ENCODE measurements at places on chromosomes 2 and 18. TPM values are rescaled to one million over a fixed set of nuclear protein-coding genes. Genes with fewer than 3 reads are reported as not detected.
A peak's percentile ranks its signal among the peaks of the same experiment; 100 is the strongest.

FNDC4 gene
- total RNA-seq, result 7.3 TPM

SLC39A10 gene
- 46.7 TPM for total RNA-seq

DSG1 gene
- not detected for total RNA-seq

GKN2 gene
- 0.25 TPM for total RNA-seq

MYO1B gene
- 44.3 TPM for total RNA-seq

RFTN2 gene
- total RNA-seq, result 22.7 TPM

SIX3 gene
- total RNA-seq, result not detected

SERPINB8 gene
- 21.5 TPM for total RNA-seq

RPRM gene
- total RNA-seq, result 63.1 TPM

ABI2 gene
- 57.0 TPM for total RNA-seq

CD302 gene
- total RNA-seq, result 1.1 TPM

CREG2 gene
- 7.5 TPM for total RNA-seq

CTAGE1 gene
- total RNA-seq, result not detected

PLCD4 gene
- total RNA-seq, result 2.9 TPM

HOXD3 gene
- 19.5 TPM for total RNA-seq

MDH1B gene
- total RNA-seq, result 5.2 TPM

PFN4 gene
- total RNA-seq, result 3.0 TPM

DNA sequence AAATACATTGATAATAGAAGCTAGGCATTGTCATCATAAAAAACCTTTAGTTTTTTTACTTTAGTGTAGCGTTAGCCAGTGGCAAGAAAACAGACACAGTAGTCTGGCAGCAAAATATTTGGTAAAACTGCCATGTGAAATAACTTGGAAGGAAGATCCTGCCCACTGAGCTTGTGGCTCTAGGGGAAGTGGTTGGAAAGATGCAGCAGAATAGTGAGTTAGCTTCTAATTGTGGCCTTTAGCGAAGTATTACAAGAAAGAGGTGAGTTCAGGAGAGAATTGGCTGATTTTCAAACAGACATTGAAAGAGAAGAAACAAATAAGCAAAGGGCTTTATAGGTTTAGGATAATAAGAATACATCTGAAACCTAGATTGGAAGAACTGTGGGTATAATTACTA lies 1887.8 kb upstream of the CELF4 start:
- no peak for ATAC-seq

DNA sequence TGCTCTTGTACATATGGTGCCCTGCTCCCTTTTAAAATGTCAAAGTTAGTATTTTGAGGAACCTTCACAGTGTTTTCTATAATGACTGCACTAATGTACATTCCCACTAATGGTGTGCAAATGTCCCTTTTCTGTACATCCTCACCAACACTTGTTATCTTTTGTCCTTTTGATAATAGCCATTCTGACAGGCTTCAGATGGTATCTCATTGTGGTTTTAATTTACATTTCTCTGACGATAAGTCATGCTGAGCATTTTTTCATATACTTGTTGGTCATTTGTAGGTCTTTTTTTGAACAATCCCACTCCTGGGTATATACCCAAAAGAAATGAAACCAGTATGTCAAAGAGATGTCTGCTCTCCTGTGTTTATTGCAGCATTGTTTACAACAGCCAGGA lies 268.3 kb downstream of the FBXO15 start:
- no peak for ATAC-seq

DNA sequence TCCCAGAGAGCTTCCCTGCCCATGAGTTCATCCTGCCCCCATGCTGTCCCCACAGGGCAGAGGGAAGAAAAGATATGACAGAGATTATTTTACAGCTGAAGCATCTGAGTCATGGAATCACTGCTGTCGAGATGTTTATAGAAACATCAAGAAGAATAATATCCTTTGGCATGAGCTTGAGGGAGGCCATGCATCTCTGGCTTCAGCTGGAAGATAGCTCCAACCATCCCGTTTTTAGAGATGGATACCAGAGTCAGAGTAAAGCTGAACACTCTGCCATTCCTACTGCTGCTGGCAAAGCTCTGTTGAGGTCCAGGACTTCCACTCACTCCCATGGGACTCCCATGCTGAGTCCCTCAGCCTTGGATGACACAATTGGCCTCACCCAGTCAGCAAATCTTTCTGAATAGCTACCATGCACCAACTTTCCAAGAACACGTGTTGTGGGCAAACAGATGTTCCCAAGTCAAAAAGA lies 167.8 kb downstream of the TTC32 start:
- ATAC-seq, result no peak

GRCh38 chr18:46152808-46153617 lies 48.8 kb downstream of the HAUS1 start:
- ATAC-seq, result peak; percentile 66

GRCh38 chr2:159713631-159714246 lies 1.4 kb downstream of the MARCHF7 start:
- no peak for ATAC-seq

DNA sequence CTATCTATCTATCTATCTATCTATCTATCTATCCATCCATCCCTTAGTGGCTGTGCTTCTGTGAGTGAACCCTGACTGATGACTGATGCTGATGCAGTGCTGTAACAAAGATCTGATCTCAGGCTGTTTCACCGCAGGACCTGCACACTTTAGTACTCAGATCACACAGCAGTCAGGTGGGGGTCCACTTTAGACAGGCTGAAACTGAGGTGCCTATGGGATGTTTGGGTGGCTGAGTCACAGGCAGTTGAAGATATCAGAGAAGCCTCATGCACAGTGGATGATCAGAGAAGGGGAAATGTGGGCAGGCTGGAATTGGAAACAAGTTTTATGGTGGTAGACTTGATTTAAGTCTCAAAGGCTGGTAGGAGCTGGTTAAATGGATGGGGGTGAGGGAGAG lies 156.4 kb downstream of the INSIG2 start:
- no peak for ATAC-seq

DNA sequence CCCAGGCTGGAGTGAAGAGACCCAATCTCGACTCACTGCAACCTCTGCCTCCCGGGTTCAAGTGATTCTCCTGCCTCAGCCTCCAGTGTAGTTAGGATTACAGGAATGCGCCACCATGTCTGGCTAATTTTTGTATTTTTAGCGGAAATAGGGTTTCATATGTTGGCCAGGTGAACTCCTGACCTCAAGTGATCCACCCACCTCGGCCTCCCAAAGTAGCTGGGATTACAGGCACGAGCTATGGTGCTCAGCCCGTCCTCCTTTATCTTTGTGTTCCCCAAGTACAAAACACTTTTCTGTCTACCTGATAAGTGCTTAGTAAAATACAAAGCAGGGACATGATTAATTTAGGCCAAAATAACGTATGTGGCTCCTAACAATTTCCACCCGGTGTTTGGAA lies 91.2 kb upstream of the STK17B start:
- no peak for ATAC-seq

DNA sequence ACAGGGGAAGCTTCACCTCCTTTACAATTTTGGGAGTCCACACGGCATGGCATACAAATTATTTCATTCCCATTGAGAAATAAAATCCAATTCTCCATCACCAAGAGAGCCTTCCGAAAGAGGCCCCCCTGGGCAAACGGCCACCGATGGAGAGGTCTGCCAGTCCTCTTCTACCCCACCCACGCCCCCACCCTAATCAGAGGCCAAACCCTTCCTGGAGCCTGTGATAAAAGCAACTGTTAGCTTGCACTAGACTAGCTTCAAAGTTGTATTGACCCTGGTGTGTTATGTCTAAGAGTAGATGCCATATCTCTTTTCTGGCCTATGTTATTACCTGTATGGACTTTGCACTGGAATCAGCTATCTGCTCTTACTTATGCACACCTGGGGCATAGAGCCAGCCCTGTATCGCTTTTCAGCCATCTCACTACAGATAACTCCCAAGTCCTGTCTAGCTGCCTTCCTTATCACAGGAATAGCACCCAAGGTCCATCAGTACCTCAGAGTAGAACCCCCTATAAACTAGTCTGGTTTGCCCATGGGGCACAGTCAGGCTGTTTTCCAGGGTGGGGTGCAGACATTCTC lies 58.3 kb downstream of the BCL11A start:
- ATAC-seq, result no peak

DNA sequence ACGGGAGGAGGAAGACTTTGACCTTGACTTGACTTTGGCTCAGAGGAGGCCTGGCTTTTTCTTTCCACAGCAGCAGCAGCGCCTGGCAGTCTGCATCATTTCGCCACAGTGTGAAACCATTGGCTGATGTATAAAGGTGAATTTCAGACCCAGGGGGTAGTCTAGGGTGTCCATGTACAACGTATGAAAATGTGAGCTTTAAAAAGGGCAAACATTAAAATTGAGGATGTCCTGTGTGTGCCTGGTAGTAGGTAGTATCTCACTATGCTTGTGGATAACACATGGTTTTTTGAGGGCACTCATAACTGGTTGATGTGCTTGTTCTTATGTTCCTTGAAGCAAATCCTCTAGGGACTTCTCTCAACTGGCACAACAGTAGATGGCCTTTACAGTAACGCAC lies 86.1 kb downstream of the LPIN1 start:
- no peak for ATAC-seq

DNA sequence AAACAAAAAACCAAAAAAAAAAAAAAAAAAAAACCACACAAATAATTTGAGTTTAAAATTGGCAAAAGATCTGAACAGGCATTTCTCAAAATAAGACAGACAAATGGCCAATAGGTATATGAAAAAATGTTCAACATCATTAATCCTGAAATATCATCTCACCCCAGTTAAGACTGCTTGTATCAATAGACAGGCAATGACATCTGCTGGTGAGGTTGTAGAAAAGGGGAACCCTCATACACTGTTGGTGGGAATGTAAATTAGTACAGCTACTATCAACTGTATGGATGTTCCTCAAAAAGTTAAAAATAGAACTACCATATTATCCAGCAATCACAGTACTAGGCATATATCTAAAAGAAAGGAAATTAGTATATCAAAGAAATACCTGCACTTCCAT lies 523.1 kb downstream of the XIRP2 start:
- ATAC-seq, result no peak

GRCh38 chr2:131349021-131349420 lies 14.9 kb downstream of the RAB6D start:
- no peak for ATAC-seq

- ATAC-seq, result no peak
Observed at GRCh38 chr18:77068321-77069312, 64.0 kb downstream of the MBP start.

- no peak for ATAC-seq
Observed at GRCh38 chr2:216690456-216690852, 4.9 kb downstream of the IGFBP5 start.

- ATAC-seq, result no peak
Observed at GRCh38 chr2:126041391-126042047, 614.4 kb upstream of the GYPC start.

GRCh38 chr2:19744456-19745199 lies 157.2 kb downstream of the TTC32 start:
- peak; percentile 72 for ATAC-seq

DNA sequence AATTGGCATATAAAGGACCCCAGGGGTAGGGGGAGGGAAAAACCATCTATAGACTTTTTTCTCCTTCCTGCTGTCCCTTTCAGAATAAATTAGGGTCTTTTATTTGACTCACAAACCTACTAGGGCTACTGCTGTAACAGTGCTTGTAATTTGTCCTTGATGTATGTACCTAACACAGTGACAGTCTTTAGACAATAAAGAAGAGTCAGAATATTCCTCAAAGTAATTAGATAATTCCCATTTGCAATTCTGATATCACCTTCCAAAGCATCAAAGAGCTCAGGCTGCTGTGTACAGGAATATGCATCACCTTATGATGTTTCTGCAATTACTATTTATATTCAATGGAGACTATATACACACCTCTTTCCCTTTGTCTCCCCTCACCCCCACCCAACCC lies 161.7 kb downstream of the MREG start:
- ATAC-seq, result no peak

DNA sequence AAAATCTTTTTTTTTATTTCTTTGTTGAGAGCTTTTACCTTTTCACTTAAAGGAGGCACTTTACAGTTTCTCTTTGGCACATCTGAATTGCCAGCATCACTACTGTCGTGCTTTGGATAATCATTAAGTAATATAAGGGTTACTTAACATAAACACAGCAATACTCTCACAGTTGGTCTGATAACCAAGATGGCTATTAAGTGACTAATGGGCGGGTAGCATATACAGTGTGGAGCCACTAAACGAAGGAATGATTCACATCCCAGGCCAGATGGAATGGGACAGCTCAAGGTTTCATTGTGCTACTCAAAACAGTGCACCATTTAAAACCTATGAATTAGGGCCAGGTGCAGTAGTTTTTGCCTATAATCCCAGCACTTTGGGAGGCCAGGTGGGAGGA lies 28.1 kb downstream of the USP37 start:
- no peak for ATAC-seq

DNA sequence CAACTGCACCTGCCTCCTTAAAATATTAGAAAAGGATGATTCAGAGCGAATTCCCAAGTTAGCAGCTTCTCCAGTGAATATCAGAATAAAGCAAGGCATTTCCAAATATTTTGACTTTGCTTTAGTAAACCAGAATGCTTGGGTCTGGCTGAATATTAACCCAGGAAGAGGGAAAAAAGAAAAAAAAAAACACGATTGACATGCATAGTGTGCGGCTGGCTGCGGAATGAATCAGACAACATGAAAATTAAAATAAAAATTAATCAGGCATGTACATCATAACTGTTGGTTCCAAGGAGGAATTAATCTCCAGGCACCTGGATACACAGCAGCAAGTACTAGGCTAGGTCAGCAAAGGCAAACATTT lies 105.8 kb upstream of the NCKAP5 start:
- no peak for ATAC-seq

DNA sequence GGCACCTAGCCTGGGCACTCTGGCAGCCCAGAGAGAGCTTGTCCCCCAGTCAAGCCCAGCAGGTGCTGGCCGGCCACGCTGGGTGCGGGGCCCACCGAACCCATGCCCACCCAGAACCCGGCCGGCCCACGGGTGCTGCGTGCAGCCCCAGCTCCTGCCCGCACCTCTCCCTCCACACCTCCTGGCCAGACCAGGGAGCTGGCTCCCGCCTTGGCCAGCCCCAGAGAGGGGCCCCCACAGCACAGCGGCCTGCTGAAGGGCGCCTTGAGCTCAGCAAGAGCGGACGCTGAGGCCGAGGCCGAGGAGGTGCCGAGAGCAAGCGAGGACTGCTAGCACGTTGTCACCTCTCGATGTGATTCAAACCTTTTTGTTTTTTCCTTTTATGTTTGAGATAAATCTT lies 407.0 kb upstream of the KCNJ3 start:
- no peak for ATAC-seq

GRCh38 chr2:236550290-236550689 lies 19.3 kb upstream of the ACKR3 start:
- no peak for ATAC-seq

DNA sequence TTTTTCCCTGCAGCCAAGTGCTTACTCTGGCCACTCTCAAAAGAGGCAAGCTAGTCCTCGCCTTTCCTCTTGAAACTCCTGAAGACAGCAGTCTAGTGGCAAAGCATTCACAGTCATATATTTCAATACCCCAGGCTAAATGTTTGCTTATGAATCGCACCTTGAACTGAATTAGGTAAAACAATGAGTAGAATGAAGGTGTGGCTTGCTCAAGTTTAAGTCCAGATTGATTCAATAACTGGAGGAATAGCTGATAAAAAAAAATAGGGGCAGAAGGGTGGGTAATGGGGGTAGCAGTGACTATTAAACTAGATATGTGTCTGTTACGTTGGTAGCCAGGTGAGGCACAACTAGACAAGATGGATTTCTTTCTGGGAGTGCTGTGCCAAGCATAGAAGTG lies 88.2 kb upstream of the EPB41L3 start:
- ATAC-seq, result no peak

Data from motor neuron (in vitro differentiated cells).